ENCODE measurements at places on chromosomes 4 and X.

- DNase-seq, result no peak
Measured at GRCh38 chr4:109375778-109376414, 57.7 kb upstream of the SEC24B start.

- DNase-seq, result no peak
Measured at GRCh38 chr4:7156761-7157488, 35.4 kb upstream of the SORCS2 start.

GRCh38 chr4:187103351-187103750 lies 379.7 kb upstream of the FAT1 start:
- DNase-seq, result no peak

DNA sequence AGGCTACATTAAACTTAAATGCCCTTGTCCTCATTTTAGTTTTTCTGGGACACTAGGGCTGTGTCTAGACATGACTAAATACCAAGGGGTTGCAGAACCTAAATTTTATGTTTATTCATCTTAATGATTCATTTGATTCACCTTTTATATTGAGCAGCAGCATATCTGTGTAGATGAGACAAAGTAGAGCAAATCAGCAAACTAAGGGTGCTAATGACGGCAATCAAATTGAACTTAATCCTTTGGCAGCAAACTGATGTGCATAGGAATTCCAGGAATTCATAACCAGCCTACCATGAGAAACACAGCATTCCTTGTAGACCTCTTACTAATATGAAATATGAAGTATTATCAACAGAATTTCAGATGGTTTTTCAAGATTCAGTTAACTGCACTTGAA lies 25.1 kb downstream of the EPHA5 start:
- no peak for DNase-seq

- peak; percentile 93 for DNase-seq
Measured at GRCh38 chr4:185395956-185396723, 416 bp upstream of the LRP2BP start.

- no peak for DNase-seq
Measured at GRCh38 chr4:38503689-38504395, 160.2 kb upstream of the KLF3 start.

DNA sequence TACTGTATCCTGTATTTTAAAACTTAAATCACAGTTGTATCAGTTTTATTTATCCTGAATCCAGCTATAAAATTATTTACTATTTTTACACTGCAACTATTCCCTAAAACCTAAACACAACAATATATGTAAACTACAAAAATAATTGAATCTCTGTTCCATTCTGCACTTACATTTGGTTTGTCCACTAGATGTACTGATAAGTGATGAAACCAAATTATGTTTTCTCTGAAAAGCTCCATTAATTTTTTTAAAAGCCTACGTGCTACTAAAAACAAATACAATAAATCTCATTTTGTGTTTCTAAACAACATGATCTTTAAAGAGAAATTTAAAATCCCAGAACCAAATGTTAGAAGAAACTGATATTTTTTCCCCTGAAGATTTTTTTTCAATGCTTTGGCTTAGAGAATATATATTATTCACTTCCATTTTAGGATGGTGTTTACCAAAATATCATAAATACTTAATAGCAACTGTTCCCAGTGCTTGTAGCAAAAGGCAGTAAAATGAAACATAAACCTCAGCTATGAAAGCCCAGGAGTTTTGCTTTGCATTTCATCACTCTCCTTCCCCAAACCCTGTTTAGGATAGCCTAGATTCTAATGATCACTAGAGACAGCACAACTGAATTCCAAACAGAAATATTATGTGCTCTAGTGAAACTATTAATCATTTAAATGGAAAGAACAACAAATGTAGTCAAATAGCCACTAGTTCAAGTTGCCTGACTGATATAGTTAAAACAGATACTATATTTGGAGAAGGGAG lies 19.7 kb downstream of the ANTXR2 start:
- no peak for DNase-seq

GRCh38 chr4:180528003-180528402 lies 1715.2 kb upstream of the TENM3 start:
- no peak for DNase-seq

GRCh38 chr4:139651282-139652194 lies 14.1 kb upstream of the MGST2 start:
- peak; percentile 70 for DNase-seq

DNA sequence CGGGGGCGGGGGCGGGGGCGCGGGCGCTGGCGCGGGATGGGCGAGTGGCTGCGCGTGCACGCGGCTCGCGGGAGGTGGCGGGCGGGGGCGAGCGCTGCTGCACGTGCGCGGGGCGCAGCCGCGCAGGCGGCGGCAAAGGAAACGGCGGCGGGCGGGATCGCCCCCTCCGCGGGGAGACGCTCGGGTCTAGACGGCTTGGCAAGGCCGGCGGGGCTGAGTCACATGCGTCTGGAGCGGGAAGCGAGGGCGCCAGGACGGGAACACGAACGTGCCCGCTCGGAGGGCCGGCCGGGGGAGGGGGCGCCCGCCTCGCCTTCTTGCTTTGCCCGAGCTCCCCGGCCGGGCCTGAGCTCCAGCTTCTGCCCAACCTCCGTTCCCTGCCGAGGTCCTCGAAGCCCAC lies 4.3 kb upstream of the HAUS7 start:
- no peak for DNase-seq

- DNase-seq, result no peak
Measured at GRCh38 chr4:121308328-121308663, 72.5 kb downstream of the QRFPR start.

GRCh38 chr4:101014417-101014816 lies 332.9 kb downstream of the PPP3CA start:
- no peak for DNase-seq

DNA sequence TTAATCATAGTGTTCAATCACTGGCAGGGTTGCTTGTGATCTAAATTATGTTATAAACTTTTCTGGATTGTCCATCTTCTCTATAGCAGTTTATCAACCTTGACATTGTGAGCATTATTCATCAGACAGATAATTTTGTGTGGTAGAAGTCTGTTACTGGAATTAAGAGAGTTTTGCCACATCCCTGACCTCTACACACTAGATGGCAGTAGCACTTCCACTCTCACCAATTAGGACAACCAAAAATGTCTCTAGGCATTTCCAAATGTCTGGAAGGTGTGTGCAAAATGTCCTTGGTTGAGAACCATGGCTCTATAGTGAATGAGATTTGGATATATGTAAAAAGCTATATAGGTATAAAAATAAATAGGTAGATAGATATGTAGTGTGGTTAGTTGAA lies 324.1 kb upstream of the FAM47C start:
- DNase-seq, result no peak

DNA sequence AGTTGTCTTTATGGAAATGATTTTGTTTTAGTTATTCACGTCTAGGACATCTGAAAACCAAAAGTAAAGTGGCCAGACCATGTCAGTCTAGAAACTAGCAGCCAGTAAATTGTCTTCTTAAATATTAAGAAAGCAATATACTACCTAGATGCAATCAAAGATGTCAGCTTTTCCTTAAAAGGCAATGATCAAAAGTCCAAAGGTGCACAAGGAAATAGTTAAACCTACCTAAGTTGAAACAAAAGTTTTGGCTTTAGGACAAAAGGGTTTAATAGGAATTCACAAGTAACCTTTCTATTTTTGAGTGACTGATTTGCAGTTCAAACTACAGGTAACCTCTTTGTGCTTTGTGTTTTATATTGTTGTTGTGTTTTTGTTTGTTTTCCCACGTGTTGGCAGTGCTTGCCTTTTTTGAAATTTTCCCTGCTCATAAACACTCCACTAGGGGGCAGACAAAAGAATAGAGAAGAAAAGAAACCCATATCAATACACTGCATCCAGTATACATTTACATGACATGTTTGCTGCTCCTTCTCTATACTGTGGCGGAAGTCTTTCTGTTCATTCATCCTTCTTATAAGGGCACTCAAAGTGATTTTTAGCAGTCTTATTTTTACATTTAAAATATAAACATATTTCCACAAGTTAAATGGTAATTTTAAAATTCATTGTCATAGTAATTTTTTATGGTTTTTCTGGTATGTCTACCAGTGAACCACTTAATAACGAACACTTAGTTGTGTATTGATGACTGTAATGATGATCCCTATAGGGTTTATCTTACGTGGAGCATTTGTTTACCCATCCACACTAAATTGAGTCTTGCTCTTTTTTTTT lies 62.7 kb downstream of the GAB1 start:
- peak; percentile 8 for DNase-seq

DNA sequence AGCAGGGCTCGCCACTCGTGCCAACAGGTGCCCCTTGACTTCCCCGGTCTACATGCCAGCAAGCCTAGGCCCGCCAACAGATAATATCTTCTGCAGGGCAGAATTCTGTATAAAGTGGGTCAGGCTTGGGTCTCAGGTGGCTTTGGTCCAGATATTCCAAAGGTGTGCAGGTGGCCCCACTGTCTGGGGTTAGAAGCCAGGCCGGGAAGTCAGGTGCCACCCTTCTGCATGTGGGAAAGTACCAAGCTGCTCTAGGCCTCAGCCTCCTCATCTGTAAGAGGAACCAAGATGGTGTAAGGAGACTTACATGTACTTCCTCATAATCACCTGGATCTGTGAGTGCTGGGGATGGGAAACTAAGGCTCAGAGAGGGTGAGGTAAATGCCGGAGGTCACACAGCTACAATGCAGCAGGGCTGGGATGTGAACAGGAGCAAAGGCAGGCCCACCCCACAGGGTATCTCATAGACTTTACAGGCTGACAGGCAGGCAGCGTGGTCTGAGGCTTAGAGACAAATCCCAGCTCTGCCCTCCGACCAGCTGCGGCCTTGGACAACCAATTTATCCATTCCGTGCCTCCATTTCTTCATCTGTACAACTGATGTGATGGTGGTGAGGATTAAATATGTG lies 35.9 kb downstream of the WDR1 start:
- peak; percentile 14 for DNase-seq

DNA sequence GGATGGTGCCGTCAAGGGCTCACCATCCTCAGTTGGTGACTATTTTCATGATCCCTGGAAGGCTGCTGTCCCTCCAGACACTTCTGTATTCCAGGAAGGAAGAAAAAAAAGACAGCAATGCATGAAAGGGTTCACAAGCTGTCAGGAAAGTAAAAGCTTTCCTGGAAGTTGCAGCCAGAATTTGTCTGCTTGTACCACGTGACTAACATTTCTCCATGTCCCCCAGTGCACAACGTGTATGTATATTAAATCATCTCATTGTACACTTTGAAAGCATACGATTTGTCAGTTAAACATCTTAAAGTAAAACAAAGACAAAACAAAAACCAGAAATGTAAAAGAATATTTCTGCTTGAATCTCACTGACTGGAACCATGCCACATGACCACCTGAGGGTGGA lies 127.4 kb upstream of the CLNK start:
- no peak for DNase-seq

DNA sequence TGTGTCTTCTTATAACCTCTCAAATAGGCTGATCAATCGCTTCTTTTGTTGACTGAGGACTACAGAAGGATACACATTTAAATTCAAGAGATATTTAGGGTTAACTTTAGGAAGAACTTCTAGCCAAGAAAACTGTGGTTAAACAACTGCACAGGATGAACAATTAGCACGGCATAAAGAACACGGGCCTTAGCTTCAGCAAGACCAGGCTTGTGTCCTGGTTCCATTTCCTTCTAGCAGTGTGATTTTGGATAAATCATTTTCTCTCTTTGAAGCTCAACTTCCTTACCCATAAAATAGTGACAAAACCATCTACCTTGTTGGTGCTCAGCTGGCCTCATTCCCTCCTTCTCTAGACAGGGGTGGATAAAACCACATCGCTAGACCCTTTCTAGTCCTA lies 117.6 kb downstream of the TSPAN5 start:
- DNase-seq, result no peak

DNA sequence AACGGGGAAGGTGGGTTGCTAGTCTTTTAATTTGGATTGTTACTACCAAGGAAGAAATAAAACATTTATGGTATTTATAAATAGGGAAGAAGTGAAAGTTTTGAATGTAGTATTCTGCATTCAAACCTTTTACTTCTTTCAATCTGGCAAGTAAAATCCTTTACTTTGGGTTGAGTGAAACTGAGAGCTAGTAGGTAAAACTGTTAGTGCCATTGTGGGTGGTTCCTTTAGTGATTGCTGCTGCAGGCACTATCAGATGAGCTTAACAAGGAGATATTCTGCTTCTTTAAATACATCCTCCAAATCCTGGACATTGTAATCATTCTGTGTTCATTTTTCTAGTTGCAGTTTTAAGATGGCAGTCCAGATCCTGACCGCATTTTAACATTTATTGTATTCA lies 650.9 kb upstream of the PCDH10 start:
- DNase-seq, result no peak

DNA sequence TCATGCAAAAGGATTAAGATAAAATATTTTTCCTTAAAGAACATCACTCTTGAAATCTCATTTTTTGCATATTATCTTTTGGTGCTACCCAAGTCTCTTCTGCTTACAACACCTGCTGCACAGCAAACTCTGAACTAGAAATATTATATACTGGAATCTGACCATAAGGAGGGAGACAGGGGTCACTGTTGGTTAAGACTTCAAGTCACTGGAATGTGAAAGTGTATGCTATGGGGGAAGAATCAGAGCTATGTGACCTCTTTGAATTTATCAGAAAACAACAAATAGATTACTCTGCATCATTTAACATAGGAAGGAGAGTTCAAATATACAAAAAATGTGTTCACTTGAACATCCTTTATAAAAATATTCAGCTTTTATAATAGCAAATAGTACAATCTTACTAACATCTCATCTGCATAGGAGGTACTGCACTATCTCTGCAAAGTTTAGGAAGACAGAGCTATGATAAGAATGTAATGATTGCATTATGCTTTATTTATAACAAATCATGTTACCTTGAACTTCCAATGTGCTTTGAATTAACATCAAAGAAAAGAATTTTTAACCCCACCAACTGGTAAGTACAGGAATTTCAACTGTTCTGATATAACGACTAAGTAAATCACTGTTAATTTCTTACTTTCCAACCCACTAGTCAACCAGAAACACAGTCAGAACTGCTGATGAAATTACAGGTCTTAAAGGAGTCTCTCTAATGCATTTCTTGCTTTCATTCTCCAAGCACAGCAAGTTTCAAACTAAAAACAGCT lies 69.8 kb downstream of the ZNF827 start:
- DNase-seq, result no peak

- DNase-seq, result no peak
Measured at GRCh38 chrX:13622401-13622964, 30.5 kb upstream of the TCEANC start.

- DNase-seq, result no peak
Measured at GRCh38 chr4:73433140-73433539, 2.9 kb upstream of the AFP start.

DNA sequence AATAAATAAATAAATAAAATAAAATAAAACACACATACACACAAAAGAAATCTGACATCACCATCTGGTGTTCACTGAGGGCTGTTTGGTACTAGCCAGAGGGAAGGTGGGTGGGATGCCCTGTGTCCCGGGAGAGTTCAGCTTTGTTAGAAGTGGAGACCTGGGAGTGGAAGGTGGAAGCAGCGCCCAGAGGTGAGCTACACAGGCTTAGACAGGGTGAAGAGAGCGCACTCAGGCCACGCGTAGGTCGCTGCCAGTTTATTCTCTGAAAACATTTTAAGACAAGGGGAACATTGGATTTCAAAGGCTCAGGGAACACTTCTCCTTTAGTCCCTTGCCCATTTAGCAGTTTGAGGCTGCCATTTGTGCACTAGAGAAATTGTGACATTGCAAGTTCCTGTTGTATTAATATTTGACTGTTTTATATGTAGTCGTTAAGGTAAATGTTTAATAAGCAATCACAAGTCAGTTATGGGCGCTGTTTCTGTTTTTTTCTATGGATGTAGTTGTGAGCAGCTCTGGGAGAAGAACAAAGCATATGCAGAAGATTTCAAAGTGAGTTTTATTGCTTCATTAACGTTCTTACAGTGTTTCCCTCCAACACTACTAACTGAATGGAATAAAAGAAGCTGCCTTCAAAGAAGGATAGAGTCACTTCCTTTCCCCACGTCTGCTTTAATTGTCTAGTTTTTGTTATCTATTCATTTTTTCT lies 405.5 kb upstream of the NR3C2 start:
- DNase-seq, result no peak

All from HL-60 (cell line).